Muscle of back (tissue), 13 donors: ENCODE measurements at places on chromosomes 7 and 10. TPM values are rescaled to one million over a fixed set of nuclear protein-coding genes. Genes with fewer than 3 reads are reported as not detected.

HSPA12A gene
- polyA plus RNA-seq: 11.1 TPM

FAM25C gene
- not detected for polyA plus RNA-seq

LIPA gene
- 32.7 TPM for polyA plus RNA-seq

FANK1 gene
- 0.85 TPM for polyA plus RNA-seq

DNAH11 gene
- 0.26 TPM for polyA plus RNA-seq

CEP55 gene
- 9.2 TPM for polyA plus RNA-seq

OIT3 gene
- 9.7 TPM for polyA plus RNA-seq

THNSL1 gene
- 5.0 TPM for polyA plus RNA-seq

SLC13A1 gene
- not detected for polyA plus RNA-seq

DNA sequence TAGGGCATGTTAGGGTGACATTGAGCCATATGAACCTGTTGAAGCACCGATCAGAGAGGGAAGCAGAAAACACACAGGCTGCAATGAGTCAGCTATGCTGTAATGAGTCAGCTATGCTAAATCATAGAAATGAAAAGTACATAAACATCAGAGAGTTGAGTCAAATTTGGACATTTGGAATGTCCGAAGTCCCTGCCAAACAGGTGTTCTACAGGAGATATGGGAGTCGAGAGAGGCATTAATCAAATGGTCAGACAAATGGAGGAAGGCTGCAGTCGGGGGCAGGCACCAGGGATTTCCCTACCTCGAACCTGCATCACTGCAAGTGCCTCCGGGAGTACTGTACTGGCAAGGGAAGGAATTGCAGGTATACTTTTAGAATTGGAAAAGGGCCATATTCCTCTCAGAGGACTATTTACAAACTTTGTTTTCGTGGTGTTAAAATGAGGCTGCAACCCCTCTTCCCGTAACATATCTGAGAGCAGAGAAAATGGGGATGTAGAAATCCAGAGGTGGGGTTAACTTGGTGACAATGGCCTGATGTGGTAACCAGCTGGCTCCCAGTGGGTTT lies 8.8 kb upstream of the ZC3HAV1 start:
- no peak for DNase-seq

GRCh38 chr7:11914645-11915044 lies 82.6 kb upstream of the THSD7A start:
- DNase-seq: no peak

DNA sequence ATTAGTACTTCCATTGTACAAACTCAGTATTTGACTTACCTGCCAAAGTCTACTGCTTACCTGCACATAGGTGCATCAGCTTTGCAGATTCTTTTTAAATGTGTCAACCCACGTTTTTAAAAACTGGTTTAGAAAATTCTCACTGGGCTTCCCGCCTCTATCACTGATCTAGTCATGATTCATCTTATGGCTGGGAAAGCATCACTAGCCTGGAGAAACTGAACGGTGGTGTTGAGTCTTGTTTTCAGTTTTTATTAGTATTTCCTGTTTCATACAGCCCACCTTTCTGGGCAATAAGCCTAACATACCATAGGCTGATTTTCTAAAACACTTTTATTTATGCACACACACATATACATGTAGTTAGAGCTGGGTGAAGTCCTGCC lies 19.7 kb downstream of the DOCK1 start:
- no peak for DNase-seq

DNA sequence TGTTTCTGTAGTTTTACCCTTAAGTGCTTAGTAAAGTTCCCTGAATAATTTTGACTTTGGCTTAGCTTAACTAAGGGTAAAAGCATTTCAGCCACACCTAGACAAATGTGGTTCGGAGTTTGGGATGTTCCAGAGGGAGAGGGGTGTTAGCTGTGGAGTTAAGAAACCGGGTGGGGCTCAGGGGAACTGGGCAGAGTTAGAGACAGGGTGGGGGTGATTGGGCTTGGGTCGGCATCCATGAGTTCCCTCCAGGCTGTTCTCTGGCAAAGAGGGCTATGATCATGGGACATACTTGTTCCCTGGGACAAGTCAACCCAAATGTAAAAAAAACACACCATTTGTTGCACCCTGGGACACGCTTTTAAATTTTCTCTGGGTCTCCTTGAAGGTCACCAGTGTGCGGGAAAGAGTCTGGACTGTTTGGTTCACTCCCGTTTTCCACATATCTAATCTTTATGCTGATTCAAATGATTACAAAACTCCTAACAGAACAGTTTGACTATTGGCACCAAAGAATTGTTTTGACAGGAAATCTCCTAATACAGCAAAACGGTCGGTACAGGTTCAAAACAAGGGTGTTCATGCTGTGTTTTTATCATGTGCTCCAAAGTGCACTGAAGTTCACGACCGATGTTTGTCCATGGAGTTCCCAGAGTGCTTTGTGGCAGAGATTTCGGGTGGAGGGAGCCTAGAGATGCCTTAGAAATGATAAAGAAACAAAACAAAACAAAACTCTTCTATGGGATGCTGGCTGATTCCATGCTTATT lies 56.5 kb downstream of the PLXDC2 start:
- no peak for DNase-seq

DNA sequence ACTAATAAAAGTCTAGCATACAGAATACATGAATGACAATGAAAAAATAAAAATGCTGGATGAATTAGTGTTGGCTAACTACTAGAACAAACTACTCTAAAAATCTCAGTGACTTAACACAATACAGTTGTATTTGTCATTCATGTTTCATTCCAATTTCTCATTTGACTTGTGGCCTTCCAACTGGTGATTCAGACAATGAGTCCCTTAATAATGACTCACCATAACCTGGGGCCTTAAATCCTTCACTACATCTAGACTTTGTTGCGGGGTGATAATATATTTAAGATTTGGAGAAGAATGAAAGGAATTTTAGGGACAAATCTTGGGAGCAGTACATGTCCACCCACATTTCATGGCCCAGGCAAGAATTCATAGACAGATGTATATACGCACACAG lies 90.5 kb upstream of the POM121L12 start:
- no peak for DNase-seq

DNA sequence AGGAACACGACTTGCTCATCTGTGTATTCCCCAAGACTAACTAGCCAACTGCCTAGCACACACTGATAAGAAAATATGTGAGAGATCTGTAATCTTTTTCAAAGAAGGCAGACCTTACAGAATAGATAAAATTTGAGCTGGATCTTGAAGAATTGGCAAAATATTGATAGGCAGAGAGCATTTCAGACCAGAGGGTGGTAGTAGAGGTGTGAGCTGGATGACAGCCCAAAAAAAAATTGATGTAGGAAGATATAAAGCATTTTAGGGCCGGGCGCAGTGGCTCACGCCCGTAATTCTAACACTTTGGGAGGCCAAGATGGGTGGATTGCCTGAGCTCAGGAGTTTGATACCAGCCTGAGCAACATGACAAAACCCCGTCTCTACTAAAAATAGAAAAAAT lies 1.2 kb upstream of the ZNF746 start:
- no peak for DNase-seq

DNA sequence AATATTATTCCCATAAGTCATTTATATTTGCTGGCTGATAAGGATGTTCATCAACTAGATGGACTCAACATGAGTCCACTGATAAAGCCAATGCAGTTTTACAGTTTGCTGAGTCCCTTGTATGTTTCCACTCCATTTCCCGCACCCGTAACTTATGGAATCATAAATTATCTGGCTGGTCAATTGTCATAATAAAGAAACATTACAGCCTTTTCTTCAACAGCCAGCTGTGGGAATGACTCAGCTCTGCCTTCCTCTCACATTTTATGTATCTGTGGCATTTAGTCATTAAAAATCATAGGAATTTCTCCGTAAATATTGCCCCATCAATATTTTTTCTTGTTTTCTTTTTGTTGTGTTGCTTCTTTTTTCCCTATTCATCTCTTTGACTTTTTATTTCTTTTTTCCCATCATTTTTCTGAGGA lies 22.3 kb upstream of the TMEM26 start:
- DNase-seq: no peak

DNA sequence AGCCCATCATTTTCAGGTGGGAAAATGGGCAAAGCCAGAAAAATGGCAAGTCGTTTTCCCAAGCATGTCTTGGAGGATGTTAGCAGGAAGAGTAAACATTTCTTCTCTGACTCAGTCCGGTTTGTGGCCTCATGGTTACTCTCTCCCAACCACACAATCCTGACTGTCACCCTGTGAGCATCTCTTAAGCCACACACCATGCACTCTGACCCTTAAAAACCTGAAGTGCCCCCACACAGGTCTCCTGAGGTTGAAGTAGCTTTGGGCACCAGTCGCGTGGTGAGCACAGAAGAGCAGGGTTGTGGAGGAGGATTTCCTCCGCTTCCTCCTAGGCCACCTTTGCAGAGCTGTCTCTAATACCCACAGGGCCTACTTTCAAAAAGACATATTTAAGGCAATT lies 387.3 kb upstream of the NPVF start:
- DNase-seq: no peak

DNA sequence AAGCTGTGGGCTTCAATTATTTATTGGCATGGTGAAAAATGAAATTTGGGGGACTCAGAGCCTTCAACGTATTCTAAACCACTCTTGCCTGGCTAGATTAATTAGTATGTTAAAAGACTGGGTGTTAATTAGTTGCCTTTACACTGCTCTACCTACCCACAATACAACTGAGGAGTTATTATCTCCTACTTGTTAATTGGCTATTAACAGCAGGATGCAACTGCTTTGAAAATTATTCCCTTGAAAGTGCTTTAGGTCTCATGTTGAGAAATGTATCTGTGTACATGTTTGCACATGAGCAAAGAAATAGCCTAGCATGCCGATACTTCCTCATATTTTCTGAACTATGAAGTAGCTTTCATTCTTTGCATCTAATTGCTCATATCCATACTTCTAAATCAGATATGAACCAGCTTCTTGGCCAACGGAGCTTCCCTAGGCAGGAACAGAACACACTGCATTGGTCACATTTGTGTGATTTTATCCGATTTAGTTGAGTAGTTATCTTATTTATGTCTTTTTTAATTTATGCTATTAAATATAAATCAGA lies 155.8 kb downstream of the GPAM start:
- no peak for DNase-seq

DNA sequence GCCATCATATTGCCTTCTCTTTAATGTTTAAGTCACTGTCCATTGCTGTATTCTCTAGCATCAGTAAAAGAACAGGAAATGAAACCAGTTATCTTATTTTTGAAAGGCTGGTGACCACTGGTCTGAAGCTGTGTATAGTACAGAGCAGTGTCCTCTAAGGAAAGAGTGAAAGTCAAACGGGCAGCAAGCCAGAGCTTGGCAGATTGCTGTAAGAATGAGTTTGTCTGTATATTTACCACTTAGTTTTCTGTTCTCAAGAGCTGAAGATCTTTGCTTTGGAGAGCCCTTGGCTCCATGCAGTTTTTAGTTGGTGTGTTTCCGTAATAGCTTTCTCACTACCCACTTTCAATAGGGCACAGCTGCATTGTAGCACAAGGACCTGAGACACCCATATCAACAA lies 31.9 kb downstream of the PCBD1 start:
- no peak for DNase-seq

GRCh38 chr10:100713049-100713858 lies 32.1 kb upstream of the PAX2 start:
- DNase-seq: no peak
